ENCODE measurements at places on chromosomes 7 and 10.

- DNase-seq: no peak
Observed at GRCh38 chr7:8536431-8536830, 103.0 kb downstream of the NXPH1 start.

DNA sequence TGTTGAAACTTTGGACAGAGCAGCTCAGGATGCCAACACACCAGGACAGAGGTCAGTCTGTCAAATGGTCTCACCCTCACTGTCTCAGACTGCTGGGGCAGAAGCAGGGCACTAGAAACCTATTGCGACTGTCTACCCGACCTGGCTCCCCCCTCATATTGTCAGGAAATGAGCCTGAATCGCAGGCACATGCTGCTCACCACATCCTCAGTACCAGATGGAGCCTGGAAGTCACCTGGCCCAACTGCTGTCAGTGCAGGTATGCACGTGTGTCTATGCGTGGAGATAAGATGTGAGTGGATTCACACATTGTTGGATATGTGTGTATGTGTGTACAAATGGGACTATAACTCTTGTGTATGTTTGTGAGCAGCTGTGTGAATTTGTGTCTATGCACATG lies 3.2 kb upstream of the CDHR1 start:
- no peak for DNase-seq

GRCh38 chr7:102836191-102836919 lies 76.4 kb upstream of the LRRC17 start:
- DNase-seq: no peak

GRCh38 chr10:95333997-95334804 lies 43.4 kb upstream of the PDLIM1 start:
- no peak for DNase-seq

GRCh38 chr10:35409094-35409582 lies 72.8 kb downstream of the CCNY start:
- no peak for DNase-seq

DNA sequence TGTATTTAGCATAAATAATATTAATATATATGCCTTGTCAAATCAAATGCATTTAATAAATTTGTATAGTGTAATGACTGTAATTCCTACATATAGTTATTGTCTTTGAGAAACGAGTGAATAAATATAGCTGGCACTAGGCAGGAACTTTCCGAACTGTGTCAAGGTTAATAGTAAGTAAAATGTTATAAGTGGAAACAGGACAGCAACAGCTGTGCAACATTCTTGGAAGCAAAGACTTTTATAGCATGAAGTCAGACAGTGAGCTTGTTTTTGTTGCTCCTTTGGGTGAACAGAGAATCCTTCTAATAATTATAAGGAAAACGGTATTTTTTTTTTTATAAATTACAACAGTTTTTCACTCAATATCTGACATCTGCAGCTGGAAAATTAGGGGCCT lies 14.0 kb upstream of the EXOC6 start:
- no peak for DNase-seq

Measured in Calu3 (cell line).